ENCODE measurements at places on chromosomes 2 and 18. TPM values are rescaled to one million over a fixed set of nuclear protein-coding genes. Genes with fewer than 3 reads are reported as not detected.

ACSL3 gene
- 94.0 TPM for total RNA-seq

- DNase-seq, result peak; percentile 11
Measured at GRCh38 chr18:34639687-34640086, 70.4 kb upstream of the DTNA start.

MERTK gene
- total RNA-seq, result 0.65 TPM

DNA sequence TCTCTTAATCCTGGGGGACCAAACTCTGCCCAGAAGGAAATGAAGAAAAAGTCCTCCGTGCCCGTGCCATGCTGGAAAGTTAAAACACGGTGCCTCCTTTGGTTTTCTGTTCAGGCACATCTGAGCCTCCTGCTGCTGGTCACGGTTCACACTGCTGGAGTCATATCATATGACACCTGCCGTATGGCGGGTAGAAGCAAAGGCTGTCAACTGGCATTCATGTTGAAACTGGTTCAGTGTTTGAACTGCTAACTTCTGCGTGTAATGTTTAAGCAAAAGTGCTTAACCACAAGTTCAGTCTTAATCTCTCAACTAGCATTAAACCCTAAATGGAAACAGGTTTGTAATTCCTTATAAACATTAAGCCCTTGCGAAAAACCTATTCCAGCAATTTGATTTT is 3.1 kb downstream of the STK39 start:
- no peak for DNase-seq

GRCh38 chr2:191486584-191487320 is 191.2 kb upstream of the NABP1 start:
- DNase-seq, result peak; percentile 93

GRCh38 chr2:85770369-85770768 is 16.6 kb downstream of the ATOH8 start:
- DNase-seq, result no peak

SOX11 gene
- not detected for total RNA-seq

DNA sequence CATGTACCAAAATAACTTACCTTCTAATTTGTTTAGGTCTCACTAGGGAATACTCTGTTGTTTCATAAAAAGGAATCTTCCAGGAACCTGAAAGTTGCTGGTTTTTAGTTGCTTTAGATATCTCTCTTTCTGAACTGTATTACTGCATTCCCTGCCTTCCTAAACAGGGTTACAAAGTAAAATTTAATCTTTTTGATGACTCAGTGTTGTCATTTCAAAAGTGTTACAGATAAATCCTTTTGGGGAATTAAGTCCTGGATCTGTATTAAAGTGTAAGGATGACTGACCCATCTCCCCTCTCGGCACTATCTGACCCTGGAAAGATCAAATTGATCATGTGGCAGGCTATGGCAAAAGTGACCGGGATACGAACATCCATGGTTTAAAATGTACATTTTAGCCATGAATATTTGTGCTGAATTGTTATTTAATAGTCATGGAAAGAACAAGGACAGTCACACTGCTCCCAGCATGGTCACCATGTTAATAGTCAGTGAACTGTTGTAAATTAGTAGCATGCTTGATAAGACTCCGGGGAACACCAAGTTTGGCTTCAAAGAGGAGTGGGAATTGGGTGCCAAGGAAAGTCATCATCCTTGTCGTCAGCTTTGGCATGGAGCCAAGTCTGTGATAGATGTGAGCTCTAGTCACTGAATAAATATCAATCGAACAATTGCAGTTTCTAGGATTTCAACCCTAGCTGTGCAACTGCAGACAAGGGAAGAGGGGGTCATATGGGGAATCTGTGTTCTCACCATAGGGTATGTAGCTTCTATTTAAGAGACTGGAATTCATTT is 4.2 kb downstream of the PLEKHA3 start:
- peak; percentile 62 for DNase-seq

DNA sequence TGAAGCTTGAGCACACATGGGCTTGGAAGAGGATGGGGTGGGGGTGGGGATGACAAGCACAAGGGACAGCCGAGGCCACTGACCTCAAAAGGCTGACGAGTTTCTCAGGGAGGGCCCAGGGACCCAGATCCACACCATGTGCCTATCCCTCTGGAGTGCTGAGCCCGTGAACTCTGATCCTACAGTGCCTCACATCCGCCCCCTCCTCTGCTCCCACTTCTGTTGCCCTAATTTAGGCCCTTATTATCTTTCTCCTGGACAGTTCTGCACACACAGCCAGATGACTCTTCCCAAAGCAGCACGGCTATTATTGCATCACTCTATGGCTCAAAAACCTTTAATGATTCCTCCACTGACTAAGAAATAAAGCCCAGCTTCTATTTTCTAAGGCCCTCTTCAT is 24.8 kb downstream of the CYRIA start:
- DNase-seq, result no peak

GRCh38 chr2:74746480-74746879 is 87.4 kb upstream of the HK2 start:
- no peak for DNase-seq

PIEZO2 gene
- total RNA-seq, result 1.6 TPM

DNA sequence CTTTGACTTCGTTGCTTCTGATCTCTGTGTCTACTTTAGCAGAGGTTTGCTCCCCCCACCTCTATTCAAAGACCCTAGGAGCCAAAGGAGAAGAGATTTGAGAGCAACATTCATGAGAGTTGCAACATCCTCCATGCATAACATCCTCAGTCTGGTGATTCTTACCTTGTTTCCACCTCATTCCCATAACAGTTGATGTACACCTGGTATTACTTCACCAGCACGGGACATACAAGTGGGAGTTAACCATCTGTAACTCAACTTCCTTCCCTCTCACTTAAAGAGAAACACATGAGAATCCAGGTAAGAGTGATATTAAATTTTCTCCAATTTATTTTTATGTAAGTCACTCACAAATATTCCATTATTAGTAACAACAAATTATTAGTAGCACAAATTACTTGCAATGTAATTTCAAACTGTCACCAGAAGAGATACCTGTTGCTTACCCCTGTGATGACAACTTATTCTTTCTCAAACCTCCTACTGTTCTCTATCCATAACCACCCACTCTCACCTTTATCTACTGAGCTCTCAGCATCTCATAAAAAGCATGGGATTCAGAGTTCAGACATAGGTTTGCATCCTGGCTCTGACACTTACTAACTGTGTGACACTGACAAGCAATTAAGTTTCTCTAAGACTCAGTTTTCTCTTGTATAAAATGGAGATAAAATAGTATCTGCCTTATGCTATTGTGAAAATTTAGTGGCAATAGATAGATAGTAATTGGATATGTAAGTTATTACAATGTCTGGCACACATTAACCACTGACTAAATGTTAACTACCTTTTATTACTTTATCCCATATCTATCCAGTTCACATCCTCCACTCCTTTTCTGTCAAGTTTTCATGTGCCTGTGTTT is 184.6 kb upstream of the SRD5A2 start:
- DNase-seq, result no peak

GRCh38 chr18:13558790-13559189 is 167.6 kb downstream of the FAM210A start:
- DNase-seq, result no peak

GALNT14 gene
- total RNA-seq, result 0.72 TPM

GRCh38 chr18:3330622-3331021 is 68.7 kb downstream of the MYL12B start:
- no peak for DNase-seq

- peak; percentile 65 for DNase-seq
Measured at GRCh38 chr18:79246309-79247108, 149.2 kb upstream of the NFATC1 start.

GRCh38 chr2:120319123-120319522 is 26.8 kb upstream of the INHBB start:
- DNase-seq, result no peak

DNA sequence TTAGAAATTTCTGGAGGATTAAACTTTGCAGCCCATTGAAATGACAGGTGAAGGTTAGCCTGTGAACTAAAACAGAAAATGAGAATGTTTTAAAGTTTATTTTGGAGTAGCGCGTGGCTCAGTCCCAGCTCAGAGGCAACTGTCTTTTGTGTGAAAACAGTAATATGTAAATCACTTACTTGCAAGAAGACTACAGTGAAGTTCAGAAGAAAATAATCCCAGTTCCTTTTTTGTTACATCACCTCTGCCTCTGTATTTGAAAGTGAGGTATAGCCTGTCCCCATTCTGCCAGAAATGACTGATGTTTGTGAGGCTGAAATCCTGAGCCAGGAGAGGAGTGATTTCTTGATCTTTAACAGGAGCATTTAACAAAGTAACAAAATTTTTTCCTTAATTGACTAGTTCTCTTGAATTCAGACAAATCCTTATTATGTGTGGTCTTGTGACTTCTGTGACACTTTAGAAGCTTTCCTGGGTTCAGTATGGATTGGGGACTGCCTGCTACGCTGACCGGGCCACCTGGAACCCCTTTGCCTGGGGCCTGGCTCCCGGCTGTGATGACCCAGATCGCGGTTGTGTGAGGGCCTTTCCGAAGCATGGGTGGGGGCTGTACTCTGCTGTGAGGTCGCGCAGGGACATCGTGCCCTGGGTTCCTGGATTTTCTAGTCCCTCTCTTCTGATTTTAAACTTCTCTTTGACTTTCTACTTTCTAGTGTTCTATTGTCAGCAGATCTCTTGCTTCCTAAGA is 24.3 kb downstream of the TRAPPC12 start:
- no peak for DNase-seq

DNA sequence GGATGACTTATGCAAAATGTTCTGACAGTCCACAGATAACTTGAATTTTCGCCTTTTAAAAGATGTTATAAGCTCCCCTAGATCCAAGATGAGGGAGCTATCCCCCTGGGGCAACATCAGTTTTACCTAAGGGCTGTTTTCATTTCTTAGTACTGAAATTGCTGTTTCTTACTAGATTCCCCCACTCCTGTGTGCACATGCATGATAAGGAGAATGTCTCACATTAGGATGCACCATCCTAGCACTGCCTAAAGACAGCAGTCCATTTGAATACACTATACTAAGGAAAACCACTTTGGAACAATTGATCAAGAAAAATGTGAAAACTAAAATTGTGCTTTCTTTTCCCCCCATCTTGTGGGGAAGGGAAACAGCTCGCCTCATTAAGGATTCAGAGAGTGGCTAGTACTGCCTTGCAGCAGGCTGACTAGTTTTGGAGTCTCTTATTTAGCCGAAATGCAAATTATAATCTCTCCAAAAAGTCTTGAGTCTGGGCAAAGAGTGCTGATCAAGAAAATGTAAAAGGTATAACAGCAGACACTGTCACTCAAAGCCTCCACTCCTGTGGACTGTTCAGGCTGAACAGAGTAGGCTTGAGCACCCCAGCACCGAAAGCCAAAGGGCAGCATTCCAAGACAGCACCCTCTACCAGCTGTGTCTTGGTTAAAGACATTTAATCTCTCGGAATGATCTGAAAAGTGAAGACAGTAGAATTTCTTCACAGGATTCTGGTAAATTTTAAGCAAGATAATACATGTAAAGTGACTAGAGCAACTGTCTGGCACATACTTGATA is 65.0 kb downstream of the ZNF385B start:
- no peak for DNase-seq

GRCh38 chr2:185667452-185667851 is 71.2 kb upstream of the FSIP2 start:
- no peak for DNase-seq

- no peak for DNase-seq
Measured at GRCh38 chr2:27143285-27143684, 4.1 kb upstream of the PRR30 start.

DNA sequence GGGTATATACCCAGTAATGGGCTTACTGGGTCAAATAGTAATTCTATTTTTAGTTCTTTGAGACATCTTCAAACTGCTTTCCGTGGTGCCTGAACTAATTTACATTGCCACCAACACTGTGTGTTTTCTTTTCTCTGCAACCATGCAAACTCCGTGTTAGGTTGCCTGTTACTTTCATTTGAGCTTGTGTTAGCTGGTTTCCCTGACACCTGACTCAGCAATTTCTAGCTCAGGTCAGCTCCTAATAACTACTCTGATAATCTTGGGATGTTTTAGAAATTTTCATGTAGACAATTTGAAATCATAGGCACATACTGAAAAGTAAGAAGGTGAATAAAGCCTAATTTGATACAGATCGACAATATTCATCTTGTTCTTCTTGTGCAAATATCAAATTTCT is 132.3 kb downstream of the ADCYAP1 start:
- no peak for DNase-seq

DNA sequence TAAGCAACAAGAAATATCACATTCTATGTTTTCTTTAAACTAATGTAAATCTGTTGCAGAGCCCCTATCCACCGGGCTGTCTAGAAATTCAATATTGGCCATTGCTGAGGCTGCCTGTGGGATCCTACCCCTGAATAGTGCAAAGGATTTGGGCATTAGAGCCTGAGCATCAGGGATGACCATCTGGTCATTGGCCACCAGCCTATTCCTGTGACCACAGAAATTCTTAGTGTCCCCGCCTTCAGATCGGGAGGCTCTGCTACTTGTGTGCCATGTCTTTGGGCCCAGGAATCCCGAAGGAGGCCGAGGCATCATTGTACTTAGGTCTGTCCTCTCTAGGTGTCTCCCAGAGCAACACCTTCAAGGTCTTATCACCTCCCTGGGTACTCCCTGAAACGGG is 73.8 kb downstream of the HRH4 start:
- DNase-seq, result no peak

NIFK gene
- 49.5 TPM for total RNA-seq

DNA sequence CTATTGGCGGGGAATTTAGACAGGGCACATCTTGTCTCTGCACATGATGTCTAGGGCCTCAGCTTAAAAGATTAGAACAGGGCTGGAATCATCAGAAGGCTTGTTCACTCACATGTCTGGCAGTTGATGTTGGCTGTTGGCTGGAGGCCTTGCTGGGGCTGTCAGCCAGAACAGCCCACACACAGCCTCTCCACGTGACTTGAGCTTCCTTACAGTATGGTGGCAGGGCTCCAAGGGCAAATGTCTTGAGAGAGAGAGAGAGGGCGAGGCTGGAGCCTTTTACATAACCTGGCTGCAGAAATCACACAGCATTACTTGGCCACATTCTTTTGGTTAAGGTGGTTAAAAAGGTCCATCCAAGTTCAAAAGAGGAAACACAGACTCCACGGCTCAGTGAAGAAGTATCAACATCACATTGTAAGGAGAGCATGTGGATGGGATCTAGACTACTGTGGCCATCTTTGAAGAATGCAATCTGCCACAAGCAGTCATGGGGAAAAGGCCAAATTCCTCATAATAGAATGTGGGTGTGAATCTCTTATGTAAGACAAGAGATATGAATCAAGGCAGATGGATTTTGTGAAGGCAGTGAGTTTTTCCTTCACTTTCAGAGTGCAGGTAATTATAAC is 30.4 kb downstream of the SRSF7 start:
- peak; percentile 99 for DNase-seq

GRCh38 chr2:197179744-197180498 is 130.7 kb downstream of the ANKRD44 start:
- peak; percentile 90 for DNase-seq

DNA sequence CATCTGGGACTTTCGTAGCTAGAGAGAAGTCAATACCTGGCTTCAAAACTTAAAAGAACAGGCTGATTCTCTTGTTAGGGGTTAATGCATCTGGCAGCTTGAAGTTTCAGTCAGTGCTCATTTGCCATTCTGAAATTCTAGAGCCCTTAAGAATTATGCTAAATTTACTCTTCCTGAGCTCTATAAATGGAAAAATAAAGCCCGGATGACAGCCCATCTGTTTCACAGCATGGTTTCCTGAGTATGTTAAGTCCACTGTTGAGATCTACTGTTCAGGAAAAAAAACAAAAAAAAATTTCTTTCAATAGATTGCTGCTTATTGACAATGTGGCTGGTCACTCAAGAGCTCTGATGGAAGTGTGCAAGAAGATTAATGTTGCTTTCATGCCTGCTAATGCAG is 101.3 kb upstream of the RPE start:
- no peak for DNase-seq
